Stimulated activated CD8-positive, alpha-beta memory T cell treated with anti-CD3 and anti-CD28 coated beads, Interleukin-4, amount 100 ng/mL, for 4 hours (primary cell): ENCODE measurements at places on chromosomes 1 and 21.
A peak's percentile ranks its signal among the peaks of the same experiment; 100 is the strongest.

DNA sequence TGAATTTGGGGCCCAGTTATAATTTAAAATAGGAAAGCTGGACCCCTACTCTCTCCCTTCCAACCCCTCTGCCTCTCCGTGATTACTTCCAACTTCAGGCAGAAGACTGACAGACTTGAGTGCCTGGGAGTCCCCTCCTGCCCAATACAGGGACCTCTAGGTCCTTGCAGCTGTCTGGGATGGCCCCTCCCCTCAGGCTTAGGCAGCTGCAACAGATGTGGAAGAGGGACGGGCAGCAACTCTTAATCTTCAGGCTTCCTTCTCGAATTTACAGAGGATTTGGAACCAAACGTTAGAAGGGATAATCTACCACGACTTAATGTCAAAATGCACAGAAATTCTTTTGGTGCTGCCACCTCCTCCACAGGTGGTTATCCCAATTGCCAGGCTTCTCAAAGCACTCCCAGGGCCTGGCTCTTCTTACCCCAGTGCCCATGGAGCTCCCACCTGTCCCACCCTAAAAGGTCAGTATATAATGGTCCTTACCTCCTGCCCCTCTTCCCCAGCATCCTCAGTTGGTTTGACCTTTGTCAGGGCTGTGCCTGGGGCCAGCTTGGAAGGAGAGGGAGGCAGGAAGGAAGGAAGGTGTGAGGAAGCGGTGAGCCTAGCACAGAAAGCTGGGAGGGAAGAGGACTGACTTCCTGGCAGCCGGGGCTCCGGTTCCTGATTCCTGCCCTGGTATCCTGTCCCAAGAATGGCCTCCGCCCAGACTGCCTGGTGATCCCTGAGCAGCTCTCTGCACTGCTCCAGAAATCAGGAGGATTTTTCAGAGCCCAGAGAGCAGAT lies 2.8 kb downstream of the PEA15 start:
- no peak for DNase-seq

DNA sequence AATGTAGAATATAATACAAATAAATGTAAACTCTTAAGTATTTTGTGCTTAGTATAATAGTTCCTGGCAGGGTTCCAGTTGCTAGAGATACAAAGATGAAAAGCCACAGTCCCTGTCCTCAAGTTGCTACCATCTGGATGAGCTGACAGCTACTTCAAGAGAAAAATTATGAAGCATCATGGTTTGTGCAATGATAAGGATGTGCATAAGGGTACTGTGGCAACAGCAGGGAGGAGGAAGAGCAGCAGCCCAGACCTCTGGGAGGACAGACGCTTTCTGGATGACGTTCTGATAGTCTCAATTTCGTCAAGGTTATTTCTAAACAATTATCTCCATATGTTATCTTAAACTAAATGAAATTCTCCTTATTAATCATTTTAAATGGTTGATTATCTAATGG lies 198.9 kb downstream of the NTNG1 start:
- DNase-seq, result no peak

DNA sequence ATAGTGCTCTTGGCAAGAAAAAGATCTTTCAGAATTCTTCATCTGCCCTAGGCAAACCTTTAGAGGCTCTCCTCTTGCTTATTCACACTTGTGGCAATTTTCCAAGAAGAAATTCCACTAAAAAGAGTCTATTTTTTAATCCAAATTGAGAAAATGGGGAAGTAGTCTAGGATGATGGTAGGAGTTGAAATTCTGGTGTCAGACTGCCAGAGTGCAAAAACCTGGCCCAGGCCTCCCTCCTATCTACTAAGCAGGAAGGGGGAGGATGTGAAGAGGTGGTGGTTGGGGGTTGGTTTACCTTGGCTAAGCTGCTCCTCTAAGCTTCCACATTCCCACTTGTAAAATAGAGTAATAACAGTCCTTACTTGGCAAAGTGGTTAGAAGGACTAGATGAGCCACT lies 120.6 kb upstream of the KCNJ15 start:
- no peak for DNase-seq

GRCh38 chr1:108017698-108018097 lies 52.7 kb upstream of the VAV3 start:
- no peak for DNase-seq

DNA sequence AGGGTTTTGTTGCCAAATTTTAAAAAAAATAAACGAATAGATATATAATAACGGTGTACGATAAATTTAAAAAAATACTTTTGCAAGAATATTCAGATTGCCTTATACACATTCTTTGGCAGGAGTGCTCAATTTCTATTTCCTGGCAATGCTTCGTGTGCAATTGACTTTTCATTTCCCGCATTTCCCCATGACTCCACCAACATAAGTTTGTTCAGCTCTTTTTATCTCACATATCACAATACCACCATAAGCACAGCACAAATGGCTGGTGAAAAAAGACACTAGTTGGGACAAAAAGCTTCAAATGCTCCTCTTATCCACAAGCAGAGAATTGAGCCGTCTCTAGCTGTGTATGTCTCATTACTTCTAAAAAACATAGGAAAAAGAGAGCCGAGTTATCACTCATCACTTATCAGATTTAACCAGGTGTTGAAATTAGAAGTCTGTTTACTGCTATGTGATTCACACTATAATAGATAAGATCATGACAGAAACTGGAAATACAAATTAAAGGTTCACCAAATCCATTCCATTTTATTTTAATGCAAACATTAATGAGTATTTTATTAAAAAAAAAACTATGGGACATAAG lies 28.9 kb upstream of the RGS1 start:
- DNase-seq, result no peak

DNA sequence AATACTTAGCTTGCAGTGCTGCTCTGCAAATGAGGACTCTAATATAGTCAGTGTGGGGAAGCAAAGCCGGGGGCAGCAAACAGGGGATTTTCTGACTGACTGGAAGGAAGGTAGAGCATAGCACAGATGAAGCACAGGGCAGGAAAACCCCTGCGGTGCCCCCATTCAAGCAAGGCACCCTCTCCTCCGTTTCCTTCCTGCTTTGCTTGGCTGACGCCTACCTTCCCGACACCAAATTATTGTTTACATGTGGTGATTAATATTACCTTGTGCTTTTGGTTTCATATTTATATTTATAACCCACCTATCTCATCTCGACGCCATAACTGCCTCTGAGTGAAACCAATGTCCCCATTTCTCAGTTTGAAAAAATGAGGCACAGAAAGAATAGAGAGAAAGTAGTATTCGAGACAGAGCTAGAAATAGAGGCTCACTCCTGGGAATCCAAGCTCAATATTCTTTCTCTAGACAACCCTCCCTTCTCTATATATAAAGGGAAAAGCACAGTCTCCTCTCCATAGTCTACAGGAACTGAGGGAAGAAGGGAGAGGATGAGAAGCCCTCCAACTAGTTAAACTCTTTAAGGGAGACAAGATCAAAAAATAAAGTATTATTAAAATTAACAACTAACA lies 41.3 kb downstream of the PIK3C2B start:
- DNase-seq, result peak; percentile 74

GRCh38 chr1:30749691-30750583 lies 7.6 kb downstream of the LAPTM5 start:
- no peak for DNase-seq

GRCh38 chr1:147492207-147492606 lies 49.1 kb upstream of the BCL9 start:
- no peak for DNase-seq

DNA sequence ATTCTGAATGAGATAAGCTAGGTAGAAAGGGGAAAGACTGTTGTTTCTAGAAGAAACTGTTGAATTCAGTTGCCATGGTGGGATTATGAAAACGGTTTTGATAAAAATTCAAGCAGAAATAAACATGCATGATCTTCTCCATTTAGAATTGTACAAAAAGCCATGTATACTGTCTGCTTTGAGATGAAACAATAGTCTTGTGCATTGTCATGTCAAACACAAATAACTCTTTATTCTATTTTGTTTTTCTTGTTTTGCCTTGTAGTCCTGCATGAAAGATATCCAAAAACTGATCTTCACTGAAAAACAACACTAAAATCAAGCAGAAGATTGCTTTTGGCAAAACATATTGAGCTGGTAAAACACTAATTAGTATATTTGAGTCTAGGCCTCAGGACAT lies 659.9 kb downstream of the LTN1 start:
- no peak for DNase-seq
